Activated T-cell treated with anti-CD3 and anti-CD28 coated beads for 24 hours (primary cell): ENCODE measurements at places on chromosomes 13 and 19.

DNA sequence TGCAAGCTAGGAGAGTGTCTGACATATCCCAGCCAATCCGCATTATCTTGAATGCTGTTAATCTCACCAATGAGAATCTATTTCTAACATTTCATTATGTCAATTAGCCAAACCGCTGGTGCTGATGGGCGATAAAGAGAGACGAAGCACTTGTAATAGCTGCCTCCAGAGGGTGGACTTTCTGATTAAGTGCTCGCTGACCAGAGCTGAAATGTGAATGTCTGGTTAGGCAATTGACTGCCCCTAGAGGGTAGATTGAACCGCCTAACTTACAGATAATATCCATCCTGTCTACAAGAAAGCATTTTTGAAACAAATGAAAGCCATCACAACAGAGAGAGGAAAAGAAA, 552 bp upstream of the GRWD1 start:
- peak; percentile 9 for DNase-seq

GRCh38 chr19:45739498-45740439, 6.5 kb downstream of the MEIOSIN start:
- DNase-seq = no peak

GRCh38 chr19:33177417-33177979, 16.6 kb upstream of the LRP3 start:
- no peak for DNase-seq

- no peak for DNase-seq
Observed at GRCh38 chr19:14377883-14378328, 3.3 kb upstream of the ADGRE5 start.

- DNase-seq = peak; percentile 23
Observed at GRCh38 chr13:108269601-108270328, at the start of gene TNFSF13B. TNFSF13B (plus strand) TSS chr13:108269718; CDS start chr13:108269896, 178 bp downstream.

DNA sequence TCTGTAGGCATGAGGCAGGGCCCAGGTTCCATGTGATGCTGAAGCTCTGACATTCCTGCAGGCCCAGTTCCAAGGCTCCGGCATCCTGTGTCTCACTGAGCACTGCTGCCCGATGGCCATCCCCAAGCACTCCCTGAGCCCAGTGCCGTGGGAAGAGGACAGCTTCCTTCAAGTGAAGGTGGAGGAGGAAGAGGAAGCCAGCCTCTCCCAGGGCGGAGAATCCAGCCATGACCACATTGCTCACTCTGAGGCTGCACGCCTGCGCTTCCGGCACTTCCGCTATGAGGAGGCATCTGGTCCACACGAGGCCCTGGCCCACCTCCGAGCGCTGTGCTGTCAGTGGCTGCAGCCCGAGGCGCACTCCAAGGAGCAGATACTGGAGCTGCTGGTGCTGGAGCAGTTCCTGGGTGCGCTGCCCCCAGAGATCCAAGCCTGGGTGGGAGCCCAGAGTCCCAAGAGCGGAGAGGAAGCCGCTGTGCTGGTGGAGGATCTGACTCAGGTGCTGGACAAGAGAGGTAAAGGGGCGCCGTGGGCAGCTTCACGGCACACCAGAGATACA, 8.0 kb downstream of the ZSCAN22 start:
- no peak for DNase-seq

DNA sequence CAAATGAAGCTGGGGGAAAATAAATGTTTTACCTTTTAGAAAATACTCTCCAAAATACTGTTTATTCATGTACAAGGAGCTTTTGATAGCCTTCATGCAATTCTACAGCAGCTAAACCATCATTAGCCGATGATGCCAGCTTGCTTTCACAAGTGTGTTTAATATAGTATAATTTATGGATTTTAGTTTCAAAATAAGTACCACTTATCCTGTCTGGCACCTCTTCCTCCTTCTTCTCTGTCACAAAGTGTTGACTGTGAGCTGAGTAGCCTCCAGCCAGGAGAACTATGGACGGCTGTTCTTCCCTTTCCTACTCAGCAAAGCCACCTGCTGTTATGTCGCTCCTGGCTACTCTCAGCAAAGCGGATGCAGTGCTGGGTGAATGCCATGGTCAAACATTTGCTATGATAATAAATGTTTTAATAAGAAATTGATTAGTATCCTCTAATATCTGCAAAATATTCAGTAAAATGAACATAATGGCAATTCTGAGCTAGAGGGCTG, 238.2 kb downstream of the LIG4 start:
- DNase-seq = no peak

- no peak for DNase-seq
Observed at GRCh38 chr13:36789061-36789460, 30.0 kb upstream of the RFXAP start.

DNA sequence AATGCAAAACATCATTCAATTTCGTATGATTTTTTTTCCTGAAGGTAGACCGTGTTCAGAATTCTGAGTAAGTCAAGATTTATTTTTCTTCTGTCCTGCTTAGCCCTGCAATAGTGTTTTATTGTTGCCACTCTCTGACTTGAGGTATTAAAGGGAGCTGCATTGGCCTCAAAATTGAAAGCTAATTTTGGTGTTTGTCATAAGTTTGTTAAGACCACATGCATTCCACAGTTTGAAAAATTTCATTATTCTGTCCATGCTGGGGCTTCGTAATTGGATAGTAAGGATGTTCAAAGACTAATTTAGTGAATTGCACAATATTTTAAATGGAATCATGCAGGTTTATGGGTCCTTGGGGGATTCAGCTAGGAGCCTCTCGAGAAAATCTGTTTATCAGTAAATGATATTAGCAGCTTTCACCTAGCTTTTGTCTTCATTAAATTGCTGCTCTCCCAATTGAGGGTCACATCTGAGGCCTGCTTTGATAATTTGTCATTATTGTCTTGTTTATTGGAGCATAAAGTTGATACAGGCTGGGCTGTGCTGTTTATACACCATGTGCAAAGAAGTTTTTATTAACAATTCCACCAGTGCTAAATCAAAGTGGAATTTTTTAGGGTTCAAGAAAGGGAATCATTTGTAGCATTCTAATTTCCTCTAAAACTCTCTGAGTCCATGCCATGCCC, 339.8 kb upstream of the OBI1 start:
- DNase-seq = no peak

GRCh38 chr13:67134417-67135129, 95.6 kb downstream of the PCDH9 start:
- no peak for DNase-seq

DNA sequence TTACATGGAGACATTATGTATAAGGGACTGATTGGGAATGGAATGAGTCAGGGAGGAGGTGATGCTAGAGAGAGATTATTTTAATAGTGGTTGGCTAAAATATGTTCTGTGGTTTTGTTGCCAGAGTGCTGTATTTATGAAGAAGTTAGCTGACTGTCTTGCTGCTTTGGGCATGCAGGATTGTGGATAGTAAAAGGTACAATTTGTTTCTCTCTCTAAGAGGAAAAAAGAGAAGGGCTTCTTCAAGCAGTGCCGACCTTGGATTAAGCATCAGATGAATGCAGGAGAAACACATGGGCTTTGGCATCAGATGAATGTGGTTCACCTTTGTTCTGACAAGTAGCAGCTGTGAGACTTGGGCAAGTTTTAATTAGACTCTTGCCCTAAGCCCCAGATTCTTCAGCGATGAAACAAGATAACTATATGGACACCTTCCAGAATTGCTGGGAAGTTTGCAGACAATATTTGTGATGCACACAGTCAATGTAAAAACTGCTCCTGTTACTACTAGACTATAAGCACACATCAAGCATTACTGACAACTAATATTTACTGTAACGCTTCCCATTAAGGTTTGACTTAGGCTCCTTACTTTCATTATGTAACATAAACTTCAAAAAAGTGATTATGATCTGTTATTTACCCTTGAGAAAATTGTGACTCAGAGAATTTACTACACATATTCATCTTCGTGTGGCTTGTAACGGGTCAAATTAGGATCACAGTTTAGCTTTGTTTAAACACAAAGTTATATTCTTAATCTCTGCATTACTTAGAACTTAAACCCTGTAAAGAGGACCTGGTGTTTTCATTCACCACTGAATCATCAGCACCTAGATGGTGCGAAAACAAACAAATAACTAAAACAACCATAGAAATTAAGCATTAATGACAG, 824.0 kb downstream of the PCDH9 start:
- DNase-seq = no peak

- DNase-seq = no peak
Observed at GRCh38 chr19:55046975-55047622, 9.0 kb upstream of the GP6 start.
